ENCODE measurements at places on chromosomes 12 and 14. TPM values are rescaled to one million over a fixed set of nuclear protein-coding genes. Genes with fewer than 3 reads are reported as not detected.

- no peak for ATAC-seq
Observed at GRCh38 chr12:49813131-49813530, 15.1 kb downstream of the NCKAP5L start.

- no peak for ATAC-seq
Observed at GRCh38 chr14:102362084-102362483, 606 bp downstream of the CINP start.

DNA sequence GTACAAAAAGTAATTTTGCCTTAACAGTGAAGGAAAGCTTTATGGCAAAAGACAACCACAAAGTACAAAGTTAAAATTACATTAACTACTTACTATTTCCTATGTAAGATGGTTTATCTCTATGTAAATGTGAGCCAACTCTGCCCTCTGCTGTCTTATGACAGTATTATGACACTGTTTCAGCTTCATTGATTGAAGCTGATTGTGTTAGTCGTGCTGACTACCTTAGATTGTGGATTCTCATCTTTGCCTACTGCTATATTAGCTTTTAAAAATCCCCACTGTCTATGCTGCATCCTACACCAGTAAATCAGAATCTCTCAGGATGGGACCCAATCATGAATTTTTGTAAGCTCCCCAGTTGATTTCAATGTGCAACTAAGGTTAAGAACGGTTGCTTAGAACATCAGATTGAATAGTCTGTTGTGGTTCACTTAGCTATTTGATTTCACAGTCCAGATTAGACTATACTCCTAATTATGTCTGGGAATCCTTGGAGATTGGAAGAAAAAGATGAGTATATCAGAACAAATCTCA is 12.2 kb upstream of the SPTB start:
- ATAC-seq, result no peak

- no peak for ATAC-seq
Observed at GRCh38 chr12:42985506-42985905, 396.0 kb upstream of the PRICKLE1 start.

- no peak for ATAC-seq
Observed at GRCh38 chr12:130338794-130339601, 1.3 kb downstream of the PIWIL1 start.

GRCh38 chr12:7638064-7638759 is 27.5 kb downstream of the APOBEC1 start:
- ATAC-seq, result peak; percentile 18

The GPX2 gene
- 10.6 TPM for total RNA-seq

The WNT1 gene
- not detected for total RNA-seq

GRCh38 chr12:2334271-2334670 is 281.5 kb downstream of the CACNA1C start:
- ATAC-seq, result no peak

GRCh38 chr12:11555743-11556625 is 93.5 kb upstream of the ETV6 start:
- peak; percentile 67 for ATAC-seq

DNA sequence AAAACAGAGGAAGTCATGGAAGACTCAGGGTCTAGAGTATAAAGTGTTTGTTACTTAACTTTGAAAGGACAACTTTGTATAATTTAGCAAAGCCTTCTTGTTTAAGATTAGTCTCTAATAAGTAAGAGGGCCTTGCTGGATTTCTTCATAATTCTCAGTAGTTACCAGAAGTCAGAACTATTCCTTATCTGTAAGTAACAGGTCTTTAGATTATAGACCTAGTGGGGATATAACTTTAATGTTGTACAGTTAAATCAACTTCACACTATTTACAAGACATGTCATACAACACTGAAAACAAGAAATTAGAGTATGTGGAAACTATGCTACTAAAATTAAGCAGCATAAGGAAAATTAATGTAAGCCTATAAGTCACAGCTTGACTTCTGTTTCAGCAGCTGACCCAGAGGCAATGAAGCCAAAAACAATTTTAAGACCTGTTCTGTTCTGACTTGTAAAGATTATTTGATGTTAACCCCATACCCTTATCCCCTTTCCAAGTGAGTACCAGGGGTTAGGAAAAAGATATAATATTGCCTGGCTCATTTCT is 398.3 kb downstream of the RAD51B start:
- ATAC-seq, result no peak

The SLCO1B3 gene
- not detected for total RNA-seq

The HSPB8 gene
- total RNA-seq, result 508 TPM

DNA sequence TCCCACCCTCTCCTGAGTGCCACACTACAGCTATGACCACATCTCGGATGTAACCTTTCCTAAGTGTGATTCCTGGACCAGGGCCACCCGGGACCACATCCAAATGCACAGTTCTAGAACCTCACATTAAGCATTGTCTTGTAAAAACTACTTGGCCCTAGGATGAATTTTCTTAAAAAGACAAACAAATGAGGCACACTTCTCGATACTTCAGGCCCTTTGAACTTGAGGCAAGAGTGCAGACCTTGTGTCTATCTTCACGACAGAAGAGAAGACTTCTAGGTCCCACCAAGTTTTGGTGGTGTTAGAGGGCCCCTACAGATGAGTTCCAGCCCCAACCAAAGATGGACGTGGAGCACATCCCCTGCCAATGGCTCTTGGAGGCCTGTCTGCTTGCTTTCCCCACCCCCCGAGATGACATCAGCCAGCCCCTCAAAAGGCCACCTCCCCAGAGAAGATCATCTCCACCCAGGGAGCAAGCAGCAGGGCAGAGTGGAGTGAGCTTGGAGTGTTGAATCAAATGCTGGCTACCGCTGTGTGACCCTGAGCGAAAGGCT is 9.3 kb downstream of the ISCU start:
- no peak for ATAC-seq

DNA sequence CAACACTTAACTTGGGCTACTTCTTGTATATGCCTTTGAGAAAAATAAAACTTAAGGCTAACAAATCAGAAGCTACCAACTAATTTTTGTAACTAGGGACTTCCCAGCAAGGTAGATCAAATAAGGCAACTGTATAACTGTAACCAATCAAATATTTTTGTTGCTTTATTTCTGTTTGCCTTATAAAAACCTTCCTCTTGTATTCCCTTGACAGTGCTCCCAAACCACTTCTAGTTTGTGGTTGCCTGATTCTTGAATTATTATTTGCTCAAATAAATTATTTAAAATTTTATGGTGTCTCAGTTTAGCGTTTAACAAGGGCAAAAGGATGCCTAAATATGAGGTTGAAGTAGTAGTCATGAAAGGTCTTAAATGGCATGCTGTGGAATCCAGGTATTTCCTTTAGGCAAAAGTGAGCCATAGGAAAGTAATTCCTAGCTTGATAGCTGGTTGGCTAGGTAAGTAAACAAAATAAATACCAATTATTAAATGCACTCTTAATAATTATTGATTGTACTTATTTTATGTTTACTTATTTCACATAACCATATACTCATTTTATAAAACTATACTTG is 632.6 kb downstream of the RPL10L start:
- no peak for ATAC-seq

DNA sequence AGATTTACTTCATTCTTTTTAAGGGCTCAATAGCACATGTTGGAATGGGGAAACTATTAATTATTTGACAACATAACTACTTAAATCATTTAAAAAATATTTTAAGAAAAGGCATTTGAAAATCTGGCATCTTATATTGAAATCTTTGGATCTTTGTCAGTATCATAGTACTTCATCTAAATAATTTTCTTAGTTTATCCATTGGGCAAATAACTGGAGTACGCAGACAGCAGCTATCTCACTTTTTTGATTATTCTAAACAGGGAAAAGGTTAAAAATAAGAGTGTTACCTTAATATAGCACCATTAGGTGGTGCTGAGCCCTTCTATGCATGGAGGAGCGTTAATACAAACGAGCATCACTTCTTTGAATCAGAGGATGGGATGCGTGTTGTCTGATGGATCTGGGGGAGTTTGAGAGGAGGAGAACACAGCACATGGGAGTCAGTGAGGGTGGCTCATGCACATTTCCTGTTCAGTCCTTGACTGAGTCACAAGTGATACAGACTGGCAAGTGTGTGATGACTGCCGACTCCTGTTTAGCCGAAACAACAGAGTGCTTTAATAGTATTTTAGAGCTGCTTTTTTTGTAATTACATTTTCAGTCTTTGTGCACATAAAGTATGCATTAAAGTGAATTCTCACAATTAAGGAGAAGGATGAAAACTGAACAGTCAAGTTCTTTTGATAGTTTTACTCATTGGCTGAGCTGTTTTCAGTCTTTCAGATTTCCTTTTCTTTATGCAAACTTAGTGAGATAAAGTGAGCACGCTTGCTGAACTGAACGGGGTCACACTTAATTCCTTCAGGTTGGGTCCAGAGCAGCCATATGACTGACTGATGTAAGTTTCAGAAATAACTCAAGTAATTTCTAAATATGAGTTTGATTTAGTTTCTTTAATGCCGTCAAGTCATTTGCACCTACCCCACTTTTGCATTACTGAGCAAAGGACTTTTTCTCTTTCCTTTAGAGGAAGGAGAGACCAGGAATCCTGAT is 92.7 kb downstream of the DIP2B start:
- no peak for ATAC-seq

DNA sequence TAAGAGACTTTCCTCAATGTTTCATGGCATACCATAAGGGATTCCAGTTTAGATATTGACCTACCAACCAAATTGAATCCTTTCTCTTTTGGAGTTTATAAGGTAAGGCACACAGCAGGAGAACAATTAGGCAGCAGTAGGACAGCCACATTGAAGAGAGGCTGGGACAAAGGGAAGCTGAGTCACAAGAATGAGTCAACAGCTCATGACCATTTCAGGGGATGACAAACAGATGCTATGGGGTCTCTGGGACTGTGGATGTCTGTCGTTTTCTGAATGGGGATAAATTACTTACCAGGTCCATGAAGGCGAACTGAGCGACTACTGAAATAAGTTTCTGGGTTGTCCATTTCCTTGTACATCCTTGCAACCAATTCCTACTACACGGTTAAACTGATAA is 48.6 kb upstream of the E2F7 start:
- ATAC-seq, result no peak

- peak; percentile 79 for ATAC-seq
Observed at GRCh38 chr12:95998611-95999286, 2.6 kb upstream of the HAL start.

- no peak for ATAC-seq
Observed at GRCh38 chr14:56172571-56172971, 54.4 kb downstream of the PELI2 start.

The TEX52 gene
- total RNA-seq, result not detected

DNA sequence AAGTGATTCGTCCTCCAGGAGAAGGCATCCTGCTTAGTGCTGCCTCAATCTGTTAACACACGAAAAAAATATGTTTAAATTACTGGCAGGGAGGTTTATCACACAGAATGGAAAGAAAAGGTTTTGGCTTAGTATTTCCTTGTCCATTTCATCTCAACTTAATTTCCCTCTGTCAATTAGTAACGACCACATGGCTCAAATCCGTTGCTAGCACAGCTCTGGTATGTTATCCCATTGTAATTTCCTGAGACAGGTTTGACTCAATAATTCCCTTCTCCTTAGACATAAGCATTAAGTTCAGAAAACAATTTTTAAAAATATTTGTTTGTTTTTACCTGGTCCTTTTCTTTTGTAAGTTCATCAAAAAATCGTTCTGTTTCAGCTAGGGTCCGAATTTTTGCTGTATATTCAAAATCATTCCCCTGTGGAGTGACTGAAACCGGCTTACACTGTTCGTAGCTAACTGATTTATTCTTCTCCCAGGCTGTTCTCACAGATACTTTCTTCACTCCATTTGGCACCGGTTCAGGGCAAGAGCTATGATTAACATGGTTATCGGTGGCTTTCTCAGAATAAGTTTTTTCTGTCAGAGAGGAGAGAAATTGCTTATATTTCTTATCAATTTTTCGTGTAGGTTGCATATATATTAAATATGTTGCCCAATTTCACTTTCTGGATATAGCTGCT is 10.1 kb upstream of the PITPNM2 start:
- ATAC-seq, result no peak

The TPPP2 gene
- not detected for total RNA-seq

The EDDM3A gene
- not detected for total RNA-seq

- no peak for ATAC-seq
Observed at GRCh38 chr12:131923260-131923659, 5.8 kb upstream of the PUS1 start.

The MYF6 gene
- not detected for total RNA-seq

- no peak for ATAC-seq
Observed at GRCh38 chr12:62739266-62740015, 195.5 kb downstream of the PPM1H start.

GRCh38 chr12:130026608-130027176 is 122.9 kb upstream of the TMEM132D start:
- no peak for ATAC-seq

The GPR162 gene
- total RNA-seq, result 3.9 TPM

DNA sequence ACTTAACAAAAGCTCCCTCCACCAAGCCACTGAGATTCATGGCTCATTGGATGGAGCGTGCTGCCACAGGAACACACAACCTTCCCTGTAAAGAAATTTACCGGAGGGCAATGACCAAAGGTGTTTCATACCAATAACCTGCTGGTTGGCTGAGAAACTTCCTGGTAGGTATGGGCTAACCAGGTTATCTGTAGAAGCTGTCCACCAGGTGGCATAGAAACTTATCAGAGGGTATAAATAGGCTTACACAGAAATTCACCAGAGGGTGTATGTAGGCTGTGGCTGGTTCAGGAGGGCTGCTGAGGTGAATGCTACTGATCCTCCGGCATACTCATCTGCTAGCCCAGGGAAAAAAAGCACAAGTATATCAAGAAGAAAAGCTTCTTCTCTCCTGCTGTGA is 27.1 kb upstream of the MTERF2 start:
- no peak for ATAC-seq

GRCh38 chr12:7557227-7557626 is 53.6 kb upstream of the CD163 start:
- no peak for ATAC-seq

DNA sequence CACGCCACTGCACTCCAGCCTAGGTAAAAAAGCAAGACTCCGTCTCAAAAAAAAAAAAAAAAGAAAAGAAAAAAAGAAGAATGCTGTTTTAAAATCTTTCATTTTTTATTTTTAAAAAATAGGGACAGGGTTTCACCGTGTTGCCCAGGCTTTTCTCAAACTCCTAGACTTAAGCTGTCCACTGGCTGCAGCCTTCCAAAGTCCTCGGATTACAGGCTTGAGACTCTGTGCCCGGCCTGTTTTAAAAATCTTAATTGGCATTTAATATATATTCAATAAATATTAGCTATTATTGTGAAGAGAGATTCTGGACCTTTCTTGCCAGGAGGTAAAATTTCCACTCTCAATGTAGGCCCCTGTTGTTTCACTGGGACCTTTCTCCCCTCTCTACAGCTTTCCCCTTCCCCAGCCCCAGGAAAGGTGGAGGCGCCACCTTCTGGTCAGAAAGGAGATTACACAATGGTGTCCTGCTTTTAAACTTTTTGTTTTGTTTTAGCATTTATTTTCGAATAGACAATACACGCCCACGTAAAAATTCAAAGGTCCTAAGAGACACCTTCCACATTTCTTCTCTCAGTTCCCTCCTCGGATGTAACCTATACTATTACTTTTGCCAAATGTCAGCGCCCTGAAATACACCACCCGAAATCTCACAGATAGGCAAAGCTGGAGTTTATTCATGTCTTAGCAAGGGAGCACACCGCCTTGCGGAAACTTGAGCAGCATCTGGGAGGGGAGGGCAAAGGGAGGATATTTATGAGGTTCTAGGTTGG is 23.8 kb upstream of the PHC1 start:
- ATAC-seq, result peak; percentile 78

The CRIP2 gene
- total RNA-seq, result 269 TPM

GRCh38 chr12:132188916-132189325 is 44.7 kb downstream of the NOC4L start:
- no peak for ATAC-seq
